AG10803 (cell line): ENCODE measurements at places on chromosomes 13 and 19.

- no peak for DNase-seq
These were observed 67.3 kb downstream of the KLF12 start for GRCh38 chr13:74066937-74067336.

GRCh38 chr13:43021926-43022670, 1.3 kb upstream of the DNAJC15 start:
- DNase-seq, result peak; percentile 84

- DNase-seq, result no peak
These were observed 26.2 kb downstream of the CSNK1G2 start for GRCh38 chr19:1967087-1967608.

- DNase-seq, result no peak
These were observed 405.9 kb downstream of the ZNF536 start for GRCh38 chr19:30778061-30778460.

- peak; percentile 61 for DNase-seq
These were observed 5.8 kb upstream of the TLE2 start for GRCh38 chr19:3034656-3035541.

GRCh38 chr13:29535663-29536655, 59.5 kb downstream of the SLC7A1 start:
- no peak for DNase-seq

DNA sequence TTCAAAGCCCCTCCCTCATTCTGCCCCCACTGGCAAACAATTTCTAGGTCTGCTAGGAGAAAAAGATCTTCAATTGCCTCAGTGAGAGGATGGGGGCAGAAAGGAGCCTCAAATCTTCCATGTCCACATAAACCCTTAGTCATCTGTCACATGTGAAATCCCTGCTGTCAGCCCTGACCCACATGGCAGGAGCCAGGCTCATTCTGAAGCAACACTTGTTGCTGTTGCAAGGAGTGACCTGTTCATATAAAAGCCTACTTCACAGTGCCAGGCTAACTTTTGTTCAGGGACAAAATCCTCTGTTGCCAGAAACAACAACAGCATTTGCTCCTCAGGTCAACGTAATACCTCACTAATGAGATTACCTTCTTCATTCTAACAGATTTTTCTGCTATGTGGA, 70.5 kb downstream of the IRS2 start:
- DNase-seq, result peak; percentile 55

DNA sequence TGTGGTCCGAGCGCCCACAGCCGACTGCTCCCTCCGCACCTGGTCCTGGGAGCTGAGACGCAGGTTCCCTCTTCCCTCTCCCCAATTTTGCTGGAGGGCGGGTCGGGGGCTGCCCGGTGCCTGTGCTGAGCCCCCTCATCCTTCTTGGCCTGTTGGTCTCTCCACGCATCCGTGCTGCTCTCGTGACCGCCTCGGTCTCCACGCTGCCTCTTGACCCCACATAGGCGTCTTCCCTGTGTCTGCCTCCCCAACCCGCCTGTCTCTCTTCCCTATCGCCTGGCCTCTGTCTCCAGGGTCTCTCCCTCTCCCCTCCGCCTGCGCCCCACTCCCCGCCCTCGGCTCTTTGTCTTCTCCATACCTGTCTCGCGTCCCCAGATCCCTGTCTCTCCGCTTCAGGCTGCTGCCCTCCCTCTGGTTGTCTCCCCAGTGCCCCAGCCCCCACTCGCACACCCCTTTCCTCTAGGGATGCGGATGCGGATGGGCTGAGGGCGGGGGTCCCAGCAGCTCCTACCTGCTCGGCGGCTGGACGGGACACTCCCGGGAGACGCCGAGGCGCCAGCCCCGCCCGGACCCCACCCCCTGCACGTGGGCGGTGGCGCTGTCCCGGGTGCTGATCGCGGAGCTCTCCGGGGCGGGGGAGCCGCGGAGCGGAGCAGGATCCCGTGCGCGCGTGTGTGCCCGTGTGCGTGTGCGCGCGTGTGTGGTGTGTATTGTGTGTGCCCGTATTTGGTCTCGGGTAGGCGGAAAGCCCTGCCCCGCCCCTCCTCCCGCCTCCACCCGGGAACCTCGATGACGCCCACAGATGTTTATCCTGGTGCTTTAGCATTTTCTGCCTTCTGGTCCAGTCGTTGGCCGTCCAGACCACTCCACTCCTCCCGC, at the start of gene SYT5:
Gene SYT5 (minus strand): TSS at position 684 of the 879 bp plus-strand sequence. CDS start 1,248 bp downstream, outside the sequence.
- DNase-seq, result no peak

- no peak for DNase-seq
These were observed 152.1 kb downstream of the DACH1 start for GRCh38 chr13:71714802-71715375.

DNA sequence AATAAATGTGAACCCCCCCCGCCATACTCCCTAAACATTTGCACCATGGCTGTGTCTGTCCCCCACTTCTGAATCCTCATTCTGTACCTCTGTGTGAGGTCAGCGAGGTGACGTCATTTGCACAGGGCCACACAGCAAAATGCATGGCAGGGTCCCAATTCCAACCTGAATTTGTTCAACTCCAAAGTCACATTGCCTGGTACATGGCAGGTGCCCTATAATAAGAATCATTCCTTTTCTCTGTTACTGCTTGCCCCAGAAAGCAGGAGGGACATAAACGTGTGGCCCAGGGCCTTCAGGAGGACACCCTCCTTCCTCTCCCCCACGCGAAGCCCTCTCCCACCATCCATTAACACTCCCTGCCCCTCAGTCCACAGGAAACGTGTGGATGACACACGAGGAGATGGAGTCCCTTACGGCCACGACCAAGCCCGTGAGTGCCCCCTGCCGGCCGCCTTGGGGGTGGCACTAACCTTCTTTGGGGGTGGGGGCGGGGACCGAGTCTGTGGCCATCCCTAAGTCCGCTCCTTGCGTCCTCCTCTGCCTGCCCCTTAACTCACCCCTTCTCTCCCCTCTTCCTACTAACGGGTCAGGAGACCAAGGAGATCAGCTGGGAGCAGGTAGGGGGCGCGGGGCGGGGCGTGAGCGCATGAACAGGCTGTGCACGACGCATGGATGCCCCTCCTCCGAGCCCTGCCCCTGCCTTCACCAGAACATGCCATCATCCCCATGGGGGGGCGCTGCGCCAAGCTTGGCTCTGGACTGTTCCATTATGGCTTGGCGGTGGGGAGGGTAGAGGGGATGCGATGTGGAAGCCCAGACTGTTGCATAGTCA, 9.4 kb downstream of the HRC start:
- peak; percentile 72 for DNase-seq

DNA sequence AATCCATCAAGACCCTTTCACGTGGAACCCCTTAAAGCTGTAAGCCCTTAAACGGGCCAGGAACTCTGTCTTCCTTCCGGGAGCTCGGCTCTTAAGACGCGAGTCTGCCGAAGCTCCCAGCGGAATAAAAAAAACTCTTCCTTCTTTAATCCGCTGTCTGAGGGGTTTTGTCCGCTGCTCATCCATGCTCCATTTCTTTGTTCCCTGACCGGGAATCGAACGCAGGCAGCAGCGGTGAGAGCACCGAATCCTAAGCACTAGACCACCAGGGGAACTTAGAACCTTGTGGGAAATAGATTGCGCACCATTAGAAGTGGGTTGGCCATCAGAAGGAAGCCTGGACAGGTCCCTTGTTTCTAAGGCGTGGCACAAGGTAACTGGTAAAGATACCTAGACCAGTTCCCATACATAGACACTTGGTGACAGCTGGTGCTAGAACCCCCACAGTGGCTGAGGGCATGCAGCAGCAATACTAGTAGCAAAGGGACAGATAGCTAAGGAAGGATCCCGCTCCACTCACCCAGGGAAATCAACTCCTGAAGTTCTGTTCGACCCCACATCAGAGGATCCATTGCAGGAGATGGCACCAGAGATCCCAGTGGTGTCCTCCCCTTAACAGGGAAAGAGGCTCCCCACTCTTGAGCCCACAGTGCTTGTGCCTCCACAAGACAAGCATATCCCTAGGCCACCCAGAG, 1.5 kb upstream of the RGCC start:
- no peak for DNase-seq

DNA sequence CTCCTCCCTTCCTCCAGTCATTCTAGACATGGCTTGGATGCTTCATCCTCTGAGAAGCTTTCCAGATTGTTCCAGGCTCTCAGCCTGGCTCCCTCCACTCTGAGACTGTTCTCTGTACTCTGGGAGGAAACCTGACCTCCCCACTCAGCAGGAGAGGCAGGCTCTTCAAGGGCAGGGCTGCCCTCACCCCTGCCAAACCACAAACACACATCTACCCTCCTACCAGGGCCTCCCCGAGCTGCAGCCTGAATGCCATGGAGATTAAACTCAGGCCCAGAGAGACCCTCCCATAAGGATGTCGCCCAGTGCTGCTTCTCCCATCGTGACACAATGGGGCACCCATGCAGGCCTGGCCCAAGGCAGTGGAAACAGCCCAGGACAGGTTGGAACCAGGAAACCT, 16.2 kb downstream of the NUMBL start:
- DNase-seq, result no peak

DNA sequence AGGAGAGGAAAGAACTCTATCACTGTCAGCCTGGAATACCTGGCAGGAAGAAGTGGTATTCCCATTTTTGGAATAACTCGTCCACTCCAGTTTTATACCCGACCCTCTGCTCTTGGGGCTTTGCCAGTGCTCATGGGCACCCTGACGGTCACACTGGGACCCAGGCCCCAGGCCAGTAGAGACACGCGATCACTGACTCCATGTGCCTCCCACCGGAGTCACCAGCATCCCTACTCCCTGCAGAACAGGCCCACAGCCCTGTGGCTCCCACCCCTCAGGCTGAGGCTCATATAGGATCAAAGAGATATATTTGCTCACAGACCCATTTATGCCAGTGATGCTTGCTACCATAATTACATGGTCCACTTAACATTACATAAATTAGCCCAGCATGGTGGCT, 3.5 kb downstream of the GRTP1 start:
- DNase-seq, result no peak

DNA sequence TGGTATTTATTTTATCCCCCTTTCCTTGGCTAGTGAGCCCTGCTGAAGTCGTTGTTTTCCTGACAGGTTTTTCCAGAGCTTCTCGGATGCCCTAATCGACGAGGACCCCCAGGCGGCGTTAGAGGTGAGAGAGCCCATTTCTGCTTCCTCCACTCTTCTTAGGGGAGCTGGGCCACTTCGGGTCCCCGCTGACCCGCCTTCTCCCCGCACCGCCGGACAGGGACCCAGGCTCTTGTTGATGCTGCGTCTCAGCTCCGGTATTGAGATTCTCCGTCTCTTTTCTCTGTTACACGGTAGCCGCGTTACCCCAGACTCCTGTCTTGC, 306 bp downstream of the SUGT1 start:
- no peak for DNase-seq

GRCh38 chr13:84553227-84553626, 671.0 kb upstream of the SLITRK1 start:
- DNase-seq, result no peak

GRCh38 chr13:90792335-90792734, 555.2 kb upstream of the MIR17HG start:
- no peak for DNase-seq

- peak; percentile 88 for DNase-seq
These were observed 133.0 kb downstream of the SIPA1L3 start for GRCh38 chr19:38039966-38040365.

GRCh38 chr19:34375598-34375997, 10.6 kb downstream of the GPI start:
- no peak for DNase-seq

GRCh38 chr13:97798171-97798821, 155.2 kb upstream of the IPO5 start:
- no peak for DNase-seq

GRCh38 chr13:113187263-113187669, 21.2 kb downstream of the PCID2 start:
- peak; percentile 99 for DNase-seq
